Heart left ventricle (tissue), 16 donors: ENCODE measurements at places on chromosomes 7 and 10. TPM values are rescaled to one million over a fixed set of nuclear protein-coding genes. Genes with fewer than 3 reads are reported as not detected.

The BICC1 gene
- polyA plus RNA-seq: 2.1 TPM

The SORCS3 gene
- 0.03 TPM for polyA plus RNA-seq

The METTL2B gene
- polyA plus RNA-seq: 9.1 TPM

DNA sequence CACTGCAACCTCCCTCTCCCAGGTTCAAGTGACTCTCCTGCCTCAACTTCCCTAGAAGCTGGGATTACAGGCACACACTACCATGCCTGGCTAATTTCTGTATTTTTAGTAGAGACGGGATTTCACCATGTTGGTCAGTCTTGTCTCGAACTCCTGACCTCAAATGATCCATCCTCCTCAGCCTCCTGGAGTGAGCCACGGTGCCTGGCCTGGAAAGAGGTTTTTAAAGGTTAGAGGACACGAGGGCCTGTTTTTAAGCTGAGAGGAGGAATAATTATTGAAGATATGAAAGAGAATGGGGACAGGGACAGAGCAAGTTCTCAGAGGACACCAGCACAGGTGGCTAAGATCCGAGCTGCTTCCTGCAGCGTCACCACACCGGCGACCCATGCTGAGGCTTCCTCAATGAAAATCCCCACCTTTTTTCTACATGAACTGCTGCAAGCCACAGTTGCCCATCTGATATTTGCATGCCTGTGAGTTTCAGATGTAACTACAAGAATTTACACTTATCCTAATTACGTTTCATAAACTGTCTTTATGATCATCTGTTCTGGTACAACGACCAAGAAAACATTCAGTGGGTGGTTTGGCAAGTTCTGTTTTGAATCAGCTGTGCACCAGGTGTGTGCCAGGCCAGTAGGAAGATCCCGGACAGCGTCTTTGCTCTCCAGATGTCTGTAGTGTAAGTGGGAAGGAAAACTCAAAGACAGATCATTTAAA is 76.0 kb downstream of the HIP1 start:
- no peak overlapping the region for H3K27ac ChIP-seq
- no peaks in the 10 kb centered on the region for H3K36me3 ChIP-seq
- no peaks in the 10 kb centered on the region for H3K4me1 ChIP-seq
- no peaks in the 10 kb centered on the region for H3K27me3 ChIP-seq
- DNase-seq: no peak

DNA sequence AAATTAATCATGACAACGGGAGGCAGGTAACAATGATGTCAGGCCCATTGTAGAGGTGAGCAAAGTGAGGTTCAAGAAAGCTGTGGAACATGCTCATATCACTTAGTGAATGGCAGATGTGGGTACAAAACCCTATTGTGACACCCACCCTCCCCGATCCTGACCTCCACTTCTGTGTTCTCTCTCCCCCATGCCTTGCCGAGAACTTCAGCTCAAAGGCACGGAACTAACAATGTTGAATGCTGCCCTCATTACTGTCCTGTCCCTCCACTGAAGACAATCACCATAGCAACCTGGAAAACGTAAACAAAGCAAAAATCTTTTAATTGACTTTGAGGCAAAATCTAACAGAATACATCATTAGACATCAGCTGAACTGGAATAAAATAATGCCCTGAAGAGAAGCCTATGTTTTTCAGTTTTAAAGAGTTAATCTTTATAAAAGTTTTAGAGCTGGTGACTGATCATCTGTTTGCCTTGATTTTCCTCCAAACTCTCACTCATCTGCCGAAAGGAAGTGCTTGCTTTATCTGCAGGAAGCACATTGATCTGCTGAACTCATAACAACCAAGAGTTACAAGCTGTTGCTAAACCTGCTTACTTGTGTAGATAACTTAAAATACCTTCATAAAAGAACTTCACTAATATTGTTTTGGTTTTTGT is 133.6 kb downstream of the CUBN start:
- no peak for DNase-seq
- H3K27me3 ChIP-seq: no peaks in the 10 kb centered on the region
- no peak overlapping the region for H3K4me3 ChIP-seq

DNA sequence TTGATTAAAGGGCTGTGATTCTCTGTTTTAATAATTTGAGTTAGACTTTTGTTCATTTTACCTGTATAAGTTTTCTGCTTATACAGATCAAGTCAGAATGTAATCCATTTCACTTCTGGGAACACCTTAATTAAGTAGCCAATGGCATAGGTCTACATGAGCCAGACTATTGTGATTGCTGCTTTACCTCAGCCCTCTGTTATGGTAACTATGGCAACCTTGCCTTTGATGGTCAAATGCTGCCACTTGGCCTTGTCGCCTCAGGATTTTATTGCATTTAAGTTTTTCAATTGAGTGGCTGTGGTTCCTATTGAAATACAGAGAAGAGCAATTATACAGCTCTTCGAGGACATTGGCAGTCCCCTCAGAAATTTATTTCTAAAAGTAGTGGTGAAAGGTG is 64.3 kb upstream of the TMEM106B start:
- no peaks in the 10 kb centered on the region for H3K36me3 ChIP-seq
- no peaks in the 10 kb centered on the region for H3K4me1 ChIP-seq
- H3K27ac ChIP-seq: no peak overlapping the region
- H3K4me3 ChIP-seq: no peak overlapping the region

GRCh38 chr7:148159331-148159730 is 431.2 kb upstream of the C7orf33 start:
- no peak overlapping the region for H3K27ac ChIP-seq
- no peaks in the 10 kb centered on the region for H3K36me3 ChIP-seq
- H3K27me3 ChIP-seq: no peaks in the 10 kb centered on the region

- H3K27ac ChIP-seq: peak overlapping the region; percentile 97
- DNase-seq: peak; percentile 44
- H3K27me3 ChIP-seq: no peaks in the 10 kb centered on the region
- peak overlapping the region; percentile 99 for H3K4me3 ChIP-seq
- no peaks in the 10 kb centered on the region for H3K4me1 ChIP-seq
Observed at GRCh38 chr7:143901332-143901667, 676 bp downstream of the TCAF1 start.

DNA sequence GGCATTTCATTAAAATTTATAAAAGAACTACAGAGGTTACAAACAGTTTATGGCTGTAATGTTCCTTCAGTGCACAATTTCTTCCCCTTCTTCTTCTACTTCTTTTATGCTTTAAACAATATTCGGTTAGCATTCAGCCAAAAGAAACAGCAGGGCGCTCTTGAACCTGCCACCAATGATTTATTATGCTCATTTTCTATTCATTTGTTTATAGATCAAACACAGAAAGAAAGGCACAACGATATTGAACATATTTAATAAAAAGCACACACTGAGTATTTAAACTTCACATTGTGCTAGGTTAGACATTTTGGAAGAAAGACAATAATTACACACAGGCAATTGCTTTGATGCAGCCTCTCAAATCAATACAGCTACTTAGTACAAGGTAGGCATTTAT is 1025.8 kb upstream of the LRRN3 start:
- no peak overlapping the region for H3K4me3 ChIP-seq
- no peaks in the 10 kb centered on the region for H3K36me3 ChIP-seq
- DNase-seq: no peak
- no peak overlapping the region for H3K27ac ChIP-seq

DNA sequence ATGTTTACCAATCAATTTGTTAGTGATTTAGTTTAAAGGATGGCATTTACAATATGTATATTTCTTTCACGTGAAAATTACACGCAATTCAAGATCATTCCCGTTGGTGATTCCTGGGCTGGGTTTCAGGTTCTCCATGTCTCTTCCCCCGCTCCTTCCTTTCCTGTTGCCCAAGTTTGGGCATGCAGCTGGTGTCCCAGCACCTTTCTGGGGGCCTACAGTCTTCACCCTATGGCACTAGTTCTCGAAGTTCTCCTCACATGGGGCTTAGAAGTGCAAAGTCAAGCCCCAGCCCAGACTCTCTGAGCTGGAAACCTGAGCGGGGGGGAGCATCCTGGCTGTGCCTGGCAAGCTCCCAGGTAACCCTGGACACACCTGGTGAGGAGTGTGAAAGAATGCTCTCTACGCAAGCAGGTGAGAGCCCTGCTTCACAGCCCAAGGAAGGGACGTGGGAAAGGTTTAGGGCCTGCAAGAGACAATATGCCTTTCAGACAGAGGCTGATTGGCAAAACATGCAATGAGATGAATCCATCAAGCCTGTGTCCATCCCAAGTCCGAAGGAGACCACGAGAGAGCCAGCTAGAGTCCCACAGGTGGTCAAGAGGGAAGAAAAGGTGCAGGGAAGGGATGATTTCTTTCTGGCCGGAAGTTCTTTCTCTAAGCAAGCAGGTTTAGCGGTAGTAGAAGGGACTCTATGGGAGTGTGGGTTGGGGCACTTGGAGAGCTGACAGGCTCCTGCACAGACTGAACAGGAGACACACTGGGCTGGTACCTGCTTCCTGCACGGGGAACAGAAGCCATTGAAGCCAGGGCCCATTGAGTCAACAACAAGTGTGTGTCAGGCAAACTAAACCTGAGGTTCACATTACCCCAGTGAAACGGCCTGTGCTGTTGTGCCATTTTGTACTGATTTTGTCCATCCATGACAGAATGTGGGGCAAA is 131.1 kb downstream of the ADARB2 start:
- no peak overlapping the region for H3K27ac ChIP-seq
- no peaks in the 10 kb centered on the region for H3K27me3 ChIP-seq
- no peak for DNase-seq
- no peak overlapping the region for H3K4me3 ChIP-seq
